ENCODE measurements at places on chromosomes 7 and 10.

DNA sequence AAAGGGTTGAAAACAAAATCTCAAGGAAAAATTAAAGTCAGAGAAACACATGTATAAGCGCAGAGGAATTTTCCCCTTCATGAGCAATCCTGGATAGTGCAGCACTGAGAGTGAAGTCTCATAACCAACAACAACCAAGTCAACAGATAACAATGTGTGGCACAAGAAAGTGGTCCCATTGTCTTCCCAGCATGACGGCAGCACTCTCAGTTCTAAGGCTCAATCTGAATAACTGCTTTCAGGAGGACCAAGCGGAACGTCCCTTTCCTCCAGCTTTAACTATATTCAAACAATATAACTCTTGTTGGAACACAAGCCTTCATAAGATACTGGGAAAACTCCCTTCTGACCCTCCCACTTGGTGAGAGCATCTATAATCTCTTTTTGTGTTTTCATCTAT lies 137.9 kb downstream of the RAPGEF5 start:
- DNase-seq: no peak

GRCh38 chr7:13774976-13775375 lies 214.5 kb downstream of the ETV1 start:
- DNase-seq: no peak

DNA sequence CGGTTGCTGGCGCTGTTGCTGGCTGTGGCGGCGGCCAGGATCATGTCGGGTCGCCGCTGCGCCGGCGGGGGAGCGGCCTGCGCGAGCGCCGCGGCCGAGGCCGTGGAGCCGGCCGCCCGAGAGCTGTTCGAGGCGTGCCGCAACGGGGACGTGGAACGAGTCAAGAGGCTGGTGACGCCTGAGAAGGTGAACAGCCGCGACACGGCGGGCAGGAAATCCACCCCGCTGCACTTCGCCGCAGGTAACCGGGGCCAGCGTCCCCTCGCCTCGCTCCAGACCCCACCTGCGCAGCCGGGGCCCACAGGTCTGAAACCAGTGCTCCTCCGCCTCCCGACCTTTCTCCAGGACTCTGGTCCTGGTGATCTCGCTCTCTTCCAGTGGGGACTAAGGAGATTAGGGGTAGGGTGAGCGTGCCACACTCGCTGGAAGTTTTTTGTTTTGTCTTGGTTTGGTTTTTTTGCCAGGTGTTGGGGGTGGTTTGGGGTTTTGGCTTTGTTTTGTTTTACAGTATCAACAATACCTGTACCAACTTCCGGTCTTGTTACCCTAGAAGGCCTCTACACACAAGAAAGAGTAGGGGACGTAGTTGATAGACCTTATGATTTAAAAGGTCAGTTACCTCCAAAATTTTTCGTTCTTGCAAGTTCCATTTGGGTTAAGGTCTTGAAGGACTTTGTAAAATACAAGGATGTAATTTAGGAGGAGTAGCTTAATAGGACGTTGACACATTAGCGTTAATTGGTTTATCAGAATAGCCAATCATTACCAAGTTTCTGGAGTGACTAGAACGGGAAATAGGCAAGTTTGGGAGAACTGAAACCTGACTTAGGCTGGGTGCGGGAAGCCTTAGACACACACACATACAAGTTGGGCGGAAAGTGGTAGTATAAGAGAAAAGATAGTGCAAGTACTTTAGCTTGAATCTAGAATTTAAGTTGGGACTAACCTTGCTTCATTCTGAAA lies 704 bp downstream of the TNKS2 start:
- peak; percentile 21 for DNase-seq

DNA sequence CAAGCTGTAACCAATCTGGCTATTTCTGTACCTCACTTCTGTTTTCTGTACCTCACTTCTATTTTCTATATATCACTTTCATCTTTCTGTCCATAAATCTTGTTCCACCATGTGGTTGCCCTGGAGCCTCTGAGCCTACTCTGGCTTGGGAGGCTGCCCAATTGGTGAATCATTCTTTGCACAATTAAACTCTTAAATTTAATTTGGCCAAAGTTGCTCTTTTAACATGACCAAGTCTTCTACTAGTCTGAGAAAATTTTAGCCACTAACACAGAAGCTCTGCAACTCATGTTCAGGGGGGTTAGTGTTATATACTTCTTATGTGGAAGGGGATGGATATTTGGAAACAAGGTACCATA lies 503.5 kb downstream of the KIF20B start:
- no peak for DNase-seq

DNA sequence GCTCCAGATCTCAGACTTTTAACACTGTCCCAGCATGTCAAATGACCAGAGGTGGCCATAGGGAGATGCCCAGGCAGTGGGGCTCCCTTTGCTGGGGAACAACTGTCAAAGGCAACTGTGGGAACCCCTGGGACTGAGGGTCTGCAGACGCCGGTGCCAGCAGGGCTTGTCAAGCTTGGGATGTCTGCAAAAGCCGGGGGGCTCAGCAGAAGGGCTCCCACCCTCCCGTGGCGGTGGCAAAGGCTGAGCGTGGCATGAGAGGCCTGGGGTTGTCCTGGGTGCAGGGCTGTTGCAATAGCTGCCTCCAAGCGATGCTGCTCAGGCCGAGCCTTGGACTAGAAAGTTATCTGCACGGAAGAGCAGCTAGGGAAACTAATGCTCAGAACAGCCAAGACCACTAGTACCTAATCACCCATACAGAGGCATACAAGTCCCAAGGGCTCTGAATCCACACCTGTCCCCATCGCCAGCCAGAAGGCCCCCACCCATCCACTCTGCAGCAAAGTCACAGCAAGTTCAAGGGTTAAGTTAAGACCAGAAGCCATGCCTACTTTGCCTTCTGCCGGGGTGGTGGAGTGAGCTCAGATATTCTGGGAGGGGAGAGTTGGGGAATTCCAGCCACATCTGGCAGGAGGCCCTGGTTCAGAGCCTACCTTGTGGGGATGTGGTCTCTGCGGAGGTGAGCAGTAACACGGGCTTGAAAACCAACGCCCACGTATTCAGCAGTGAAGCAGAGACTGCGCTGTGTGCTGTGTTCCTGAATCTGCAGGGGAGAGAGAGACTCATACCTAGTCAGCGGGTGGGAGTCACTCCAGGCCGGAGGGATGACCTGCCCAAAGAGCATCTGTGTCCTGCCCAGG lies 4.6 kb downstream of the SH2B2 start:
- DNase-seq: no peak

- no peak for DNase-seq
Observed at GRCh38 chr7:10463701-10464100, 510.0 kb upstream of the PHF14 start.

DNA sequence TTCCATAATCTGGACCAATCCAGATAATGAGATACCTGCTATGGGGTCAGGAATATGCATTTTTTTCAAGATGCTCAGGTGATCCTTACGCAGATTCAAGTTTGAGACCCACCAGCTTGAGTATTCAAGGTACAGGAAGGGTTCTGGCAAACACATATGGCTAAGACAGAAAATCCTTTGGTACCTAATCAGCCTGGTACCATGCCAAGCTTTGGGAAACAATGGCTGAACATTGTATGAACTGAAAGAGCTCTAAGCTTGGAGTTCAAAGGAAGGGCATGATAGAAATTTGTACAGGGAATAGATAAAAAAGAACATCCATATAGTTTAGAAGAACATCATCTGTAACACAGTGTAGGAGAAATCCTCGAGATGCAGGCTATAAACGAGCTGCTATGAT lies 382.7 kb downstream of the THSD7A start:
- DNase-seq: no peak

GRCh38 chr7:46449743-46450142 lies 528.7 kb upstream of the IGFBP3 start:
- no peak for DNase-seq

DNA sequence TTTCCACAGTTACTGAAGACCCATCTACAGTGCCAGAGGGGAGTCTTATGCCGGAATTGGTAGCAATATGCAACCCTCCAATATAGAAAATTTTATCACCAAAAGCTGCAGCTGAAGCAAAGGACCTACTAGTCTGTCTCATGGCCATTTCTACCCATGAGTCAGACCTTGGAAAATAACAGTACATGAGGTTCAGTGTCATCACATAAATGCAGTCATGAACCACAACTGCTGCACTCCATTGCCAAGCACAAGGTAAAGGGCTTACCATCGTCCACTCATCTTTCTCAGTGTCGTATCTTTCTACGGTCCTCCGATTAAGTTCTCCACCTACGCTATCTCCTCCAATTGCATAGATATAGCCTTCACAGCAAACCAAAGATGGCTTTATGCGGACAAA lies 21.8 kb downstream of the KBTBD2 start:
- DNase-seq: no peak

- DNase-seq: no peak
Observed at GRCh38 chr10:33248638-33249037, 85.8 kb downstream of the NRP1 start.

- no peak for DNase-seq
Observed at GRCh38 chr10:7485244-7485556, 74.4 kb upstream of the SFMBT2 start.

DNA sequence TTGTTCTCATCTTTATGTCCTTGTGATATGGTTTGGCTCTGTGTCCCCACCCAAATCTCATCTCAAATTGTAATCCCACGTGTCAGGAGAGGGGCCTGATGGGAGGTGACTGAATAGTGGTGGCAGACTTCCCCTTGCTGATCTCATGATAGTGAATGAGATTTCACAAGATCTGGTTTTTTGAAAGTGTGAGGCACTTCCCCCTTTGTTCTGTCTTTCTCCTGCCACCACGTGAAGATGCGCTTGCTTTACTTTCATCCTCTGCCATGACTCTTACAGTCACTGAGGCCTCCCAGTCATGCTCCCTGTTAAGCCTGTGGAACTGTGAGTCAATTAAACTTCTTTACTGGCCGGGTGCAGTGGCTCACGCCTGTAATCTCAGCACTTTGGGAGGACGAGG lies 161.0 kb downstream of the HERPUD2 start:
- DNase-seq: no peak

- DNase-seq: no peak
Observed at GRCh38 chr7:127946847-127947246, 84.4 kb downstream of the LRRC4 start.

DNA sequence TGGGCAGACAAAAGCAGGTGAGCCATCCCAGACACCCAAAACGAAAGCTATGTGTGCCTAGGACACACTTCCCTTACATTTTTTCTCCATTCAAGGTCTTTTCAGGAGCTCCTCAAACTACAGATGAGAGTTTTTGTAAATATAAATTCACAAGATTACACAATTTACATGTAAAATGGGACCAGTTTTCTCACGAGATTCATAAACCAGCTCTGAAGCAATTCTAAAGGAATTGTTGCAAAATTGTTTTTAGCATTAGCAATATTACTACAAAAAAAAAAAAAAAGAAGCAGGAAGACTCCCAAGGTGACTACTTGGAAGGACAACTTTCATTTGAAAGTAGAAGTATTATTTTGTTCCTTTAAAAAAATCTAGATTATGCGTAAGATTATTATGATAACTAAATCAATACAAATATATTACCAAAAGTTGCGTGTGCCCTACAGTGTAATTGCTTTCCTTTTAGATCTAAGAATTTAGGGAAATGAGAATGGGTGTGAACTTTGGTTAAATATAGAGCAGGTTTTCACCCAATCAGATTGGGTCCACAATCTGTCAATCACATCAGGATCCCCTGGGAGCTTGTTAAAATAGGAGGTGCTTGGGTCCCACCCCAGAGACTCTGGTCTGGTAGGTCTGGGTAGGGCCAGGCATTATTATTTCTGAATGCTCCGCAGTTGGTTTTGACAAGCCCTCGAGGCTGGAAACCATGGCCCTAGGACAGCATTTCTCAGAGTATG lies 72.2 kb downstream of the TBXAS1 start:
- DNase-seq: no peak

DNA sequence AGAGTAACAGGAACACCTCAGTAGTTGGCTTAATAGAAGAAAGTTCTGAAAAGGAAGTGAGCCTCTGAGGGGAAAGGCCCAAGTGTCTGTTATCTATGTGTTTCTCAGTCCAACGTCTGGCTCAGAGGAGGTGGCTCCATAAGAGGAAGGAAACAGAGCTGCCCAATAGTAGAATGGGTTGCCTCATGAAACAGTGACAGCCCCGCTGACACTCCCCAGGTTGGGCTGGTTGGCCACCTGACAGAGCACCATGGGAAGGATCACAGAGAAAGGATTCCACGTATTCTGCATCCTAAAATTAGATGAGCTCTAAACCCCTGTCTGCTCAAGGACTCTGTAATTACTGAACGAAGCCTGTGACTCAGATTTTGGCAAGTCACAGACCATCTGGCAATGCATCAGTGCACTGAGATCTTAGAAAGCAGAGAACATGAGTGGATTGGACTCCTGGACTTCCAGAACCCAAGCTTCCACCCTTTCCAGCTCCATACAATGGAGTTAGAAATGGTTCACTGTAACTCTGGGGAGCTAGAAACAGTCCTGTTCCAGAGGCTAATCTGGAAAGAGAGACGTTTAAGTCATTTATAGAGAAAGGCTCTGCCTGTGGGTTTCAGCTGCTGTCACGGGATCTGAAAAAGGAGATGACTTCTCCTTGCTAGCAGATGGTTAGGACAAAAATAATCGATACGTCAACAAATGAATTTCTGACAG lies 2.9 kb downstream of the PKD2L1 start:
- DNase-seq: no peak

GRCh38 chr7:130047831-130048230 lies 3.3 kb downstream of the ZC3HC1 start:
- no peak for DNase-seq

GRCh38 chr10:33493978-33494377 lies 159.5 kb upstream of the NRP1 start:
- no peak for DNase-seq

- DNase-seq: peak; percentile 43
Observed at GRCh38 chr7:78862411-78862900, 591.0 kb downstream of the MAGI2 start.

DNA sequence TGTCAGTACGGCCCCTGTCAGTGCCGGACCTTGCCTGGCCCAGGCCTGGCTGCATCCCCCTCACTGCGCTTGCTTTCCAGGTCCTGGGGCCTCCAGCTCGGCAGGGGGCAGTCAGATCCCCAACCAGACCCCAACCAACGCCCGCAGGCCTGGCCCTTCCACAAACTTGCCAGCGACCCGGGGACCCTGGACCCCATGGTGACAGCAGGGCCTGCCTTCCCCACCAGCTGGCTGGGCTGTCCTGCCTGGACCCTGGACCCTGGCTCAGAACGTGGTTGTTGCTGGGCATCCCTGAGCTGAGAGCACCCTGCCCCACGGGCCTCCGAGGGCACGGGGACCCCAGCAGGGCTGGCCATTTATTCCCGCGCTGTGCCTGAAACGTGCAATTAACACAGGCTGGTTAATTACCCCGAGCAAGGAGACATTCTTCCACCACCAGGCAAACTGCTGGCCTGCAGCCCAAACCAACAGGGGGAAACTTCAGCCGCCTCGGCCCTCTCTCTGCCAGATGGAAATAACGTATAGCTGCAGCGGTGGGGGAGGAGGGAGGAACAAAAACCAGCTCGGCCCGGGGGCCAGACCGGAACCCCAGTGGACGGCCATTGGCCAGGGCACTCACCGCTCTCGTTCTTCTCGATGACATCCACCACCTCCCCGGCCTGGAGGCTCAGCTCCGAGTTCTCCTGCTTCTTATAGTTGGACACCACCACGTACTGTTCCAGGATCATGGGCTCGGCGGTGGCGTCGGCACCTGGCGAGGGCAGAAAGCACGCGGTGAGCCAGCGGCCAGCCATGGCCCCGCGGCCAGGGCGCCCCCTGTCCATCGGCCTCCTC lies 167.1 kb downstream of the NEURL1 start:
- peak; percentile 66 for DNase-seq
